ENCODE measurements at places on chromosomes 7 and 10.

DNA sequence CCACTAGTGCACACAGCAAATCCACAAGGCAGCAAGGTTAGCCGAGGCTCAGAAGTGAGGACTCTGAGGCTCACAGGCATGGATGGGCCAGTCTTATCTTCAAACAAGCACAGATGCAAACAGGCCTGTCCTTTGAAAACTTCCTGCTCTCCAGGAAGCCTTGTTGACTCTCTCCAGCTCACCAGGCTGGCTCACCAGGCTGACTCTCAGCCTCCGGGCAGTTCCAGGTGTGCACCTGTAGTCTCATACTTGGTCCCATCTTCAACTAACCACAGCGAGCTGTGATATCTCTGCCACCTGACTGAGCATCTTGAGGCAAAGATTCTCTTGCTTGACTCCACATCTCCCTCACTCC is 173.9 kb upstream of the ZMIZ1 start:
- no peak overlapping the region for H3K4me3 ChIP-seq
- H3K36me3 ChIP-seq: no peaks in the 10 kb centered on the region
- DNase-seq: no peak

DNA sequence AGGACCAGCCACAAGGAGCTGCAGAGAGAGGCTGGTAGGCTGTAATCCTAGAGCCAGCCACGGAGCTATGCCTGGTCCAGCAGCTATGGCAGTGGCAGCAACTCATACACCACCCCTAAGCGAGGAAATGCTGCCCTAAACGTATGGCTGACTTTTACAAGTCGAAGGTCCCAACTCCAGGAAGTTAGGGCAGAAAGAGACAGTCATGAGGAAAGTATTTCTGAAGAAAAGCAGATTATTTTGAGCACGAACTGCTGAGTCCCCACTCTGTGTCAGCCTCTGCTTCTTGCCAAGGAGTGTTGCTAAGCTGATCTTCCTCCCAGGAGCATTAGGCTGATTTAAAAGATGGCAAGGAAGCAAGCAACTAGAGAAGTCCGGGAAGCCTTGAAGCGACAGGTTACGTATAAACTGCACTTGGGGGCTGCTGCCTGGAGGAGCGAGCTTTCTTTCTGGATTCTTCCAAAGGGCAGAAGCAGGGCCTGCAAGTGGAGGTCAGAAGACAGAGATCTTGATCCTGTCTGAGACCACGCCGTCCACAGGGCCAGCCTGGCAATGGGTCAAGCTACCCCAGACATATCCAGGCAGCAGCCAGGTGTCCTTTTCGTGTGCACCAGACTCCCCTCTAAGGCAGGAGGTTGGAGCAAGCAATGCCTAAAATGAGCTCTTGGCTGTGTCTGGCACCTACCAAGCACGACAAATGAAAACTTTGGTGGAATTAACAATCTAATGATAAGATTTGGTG is 39.4 kb downstream of the PLXNA4 start:
- no peaks in the 10 kb centered on the region for H3K36me3 ChIP-seq
- no peaks in the 10 kb centered on the region for H3K4me1 ChIP-seq
- no peaks in the 10 kb centered on the region for H3K27me3 ChIP-seq
- H3K4me3 ChIP-seq: no peak overlapping the region
- DNase-seq: no peak
- no peak overlapping the region for H3K27ac ChIP-seq

GRCh38 chr7:154427533-154427932 is 375.3 kb downstream of the DPP6 start:
- no peak overlapping the region for H3K27ac ChIP-seq
- H3K27me3 ChIP-seq: no peaks in the 10 kb centered on the region
- no peaks in the 10 kb centered on the region for H3K36me3 ChIP-seq
- DNase-seq: no peak
- H3K4me3 ChIP-seq: no peak overlapping the region

- no peak overlapping the region for H3K4me3 ChIP-seq
- H3K36me3 ChIP-seq: no peaks in the 10 kb centered on the region
- no peaks in the 10 kb centered on the region for H3K27me3 ChIP-seq
- H3K27ac ChIP-seq: no peak overlapping the region
- H3K4me1 ChIP-seq: no peaks in the 10 kb centered on the region
- no peak for DNase-seq
Observed at GRCh38 chr7:34362621-34363020, 295.4 kb upstream of the NPSR1 start.

- no peaks in the 10 kb centered on the region for H3K36me3 ChIP-seq
- no peak for DNase-seq
- no peaks in the 10 kb centered on the region for H3K27me3 ChIP-seq
- H3K4me3 ChIP-seq: no peak overlapping the region
Observed at GRCh38 chr7:94562525-94562924, 52.9 kb downstream of the CASD1 start.

DNA sequence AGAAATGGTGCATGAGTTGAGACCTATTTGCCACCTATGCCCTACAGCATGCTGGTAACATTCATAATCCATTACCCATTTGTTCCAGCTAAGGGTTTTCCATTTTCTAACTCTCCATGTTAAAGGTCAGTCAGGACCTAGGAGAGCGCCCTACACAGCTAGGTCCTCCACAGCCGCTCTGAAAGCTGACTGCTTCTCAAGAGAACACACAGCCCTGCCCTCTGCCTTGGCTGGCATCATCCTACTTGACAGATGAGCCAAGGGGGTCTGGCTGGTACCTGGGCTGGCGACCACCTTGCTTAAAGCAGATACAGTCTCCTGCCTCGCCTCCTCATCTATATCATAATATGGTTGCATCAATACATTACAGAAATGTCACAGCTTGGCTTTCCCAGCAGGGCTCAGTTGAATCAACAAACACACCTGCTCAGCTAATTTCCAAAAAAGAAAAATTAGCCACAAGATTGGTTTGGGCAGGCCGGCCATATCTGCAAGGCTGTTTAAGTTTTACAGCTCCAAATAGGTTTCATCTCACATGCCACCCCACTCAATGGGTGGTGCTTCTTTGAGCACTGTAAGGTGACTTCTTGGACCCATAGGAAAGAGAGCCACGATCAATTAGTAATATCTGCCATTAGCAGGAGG is 17.3 kb downstream of the TLL2 start:
- no peaks in the 10 kb centered on the region for H3K27me3 ChIP-seq
- no peaks in the 10 kb centered on the region for H3K4me1 ChIP-seq
- no peak overlapping the region for H3K27ac ChIP-seq

- no peaks in the 10 kb centered on the region for H3K36me3 ChIP-seq
- H3K27me3 ChIP-seq: no peaks in the 10 kb centered on the region
- no peak overlapping the region for H3K4me3 ChIP-seq
- H3K4me1 ChIP-seq: peaks cover 27% of the 10 kb centered on the region
Observed at GRCh38 chr7:158825628-158826289, 3.5 kb downstream of the ESYT2 start.

- H3K27me3 ChIP-seq: no peaks in the 10 kb centered on the region
- peaks cover 7% of the 10 kb centered on the region for H3K4me1 ChIP-seq
- H3K27ac ChIP-seq: no peak overlapping the region
- H3K36me3 ChIP-seq: no peaks in the 10 kb centered on the region
- DNase-seq: no peak
Observed at GRCh38 chr7:70355198-70356020, 757.1 kb downstream of the AUTS2 start.

- no peaks in the 10 kb centered on the region for H3K36me3 ChIP-seq
- H3K27ac ChIP-seq: no peak overlapping the region
- DNase-seq: no peak
Observed at GRCh38 chr7:64098-64915, 128.1 kb upstream of the FAM20C start.

GRCh38 chr10:100998183-100998990 is 1.2 kb upstream of the LZTS2 start:
- H3K36me3 ChIP-seq: peaks cover 8% of the 10 kb centered on the region
- peak overlapping the region; percentile 93 for H3K4me3 ChIP-seq
- no peaks in the 10 kb centered on the region for H3K27me3 ChIP-seq
- peaks cover 28% of the 10 kb centered on the region for H3K4me1 ChIP-seq

DNA sequence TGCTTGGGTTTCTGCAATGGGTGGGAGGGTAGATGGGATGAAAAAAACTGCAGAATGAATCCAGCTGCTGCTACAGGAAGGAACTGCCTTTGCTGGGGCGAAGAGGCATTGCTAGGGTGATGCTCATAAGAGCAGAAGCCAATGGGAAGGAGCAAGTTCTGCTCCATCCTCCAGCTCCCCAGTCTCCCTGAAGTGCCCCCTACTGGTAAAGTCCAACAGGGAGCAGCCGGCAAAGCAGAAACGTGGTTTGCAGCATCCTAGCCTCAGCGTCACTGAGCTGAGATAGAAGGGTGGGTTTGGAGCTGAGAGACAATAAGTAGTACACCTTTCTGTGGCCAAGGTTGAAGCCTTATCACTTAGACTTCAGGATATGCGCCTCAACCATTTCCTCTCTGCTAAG is 220.5 kb downstream of the CCSER2 start:
- no peaks in the 10 kb centered on the region for H3K27me3 ChIP-seq
- H3K27ac ChIP-seq: no peak overlapping the region
- H3K4me1 ChIP-seq: no peaks in the 10 kb centered on the region
- no peak overlapping the region for H3K4me3 ChIP-seq

DNA sequence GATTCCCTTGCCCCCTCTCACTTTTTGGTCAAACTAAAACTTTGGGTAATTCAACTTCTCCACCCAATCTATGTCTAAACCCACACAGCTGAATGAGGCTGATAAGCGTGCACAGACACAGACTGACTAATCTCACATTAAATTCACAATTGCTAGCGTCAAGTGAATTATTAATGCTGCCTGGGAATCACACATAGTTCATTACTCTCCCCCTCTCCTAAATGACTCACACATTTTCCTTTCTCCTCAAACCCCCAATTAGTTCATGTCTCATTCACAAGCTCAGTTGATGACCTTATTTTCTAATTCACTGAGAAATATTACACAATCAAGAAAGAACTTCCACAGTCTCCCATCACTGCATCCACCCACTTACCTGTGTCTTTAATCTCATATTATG is 14.5 kb downstream of the KLF14 start:
- H3K4me3 ChIP-seq: no peak overlapping the region
- H3K4me1 ChIP-seq: no peaks in the 10 kb centered on the region
- DNase-seq: no peak
- H3K27me3 ChIP-seq: peaks cover 5% of the 10 kb centered on the region
- H3K36me3 ChIP-seq: no peaks in the 10 kb centered on the region

- no peaks in the 10 kb centered on the region for H3K4me1 ChIP-seq
- no peaks in the 10 kb centered on the region for H3K27me3 ChIP-seq
- no peak for DNase-seq
- no peak overlapping the region for H3K27ac ChIP-seq
Observed at GRCh38 chr10:28948046-28948445, 270.7 kb downstream of the BAMBI start.

DNA sequence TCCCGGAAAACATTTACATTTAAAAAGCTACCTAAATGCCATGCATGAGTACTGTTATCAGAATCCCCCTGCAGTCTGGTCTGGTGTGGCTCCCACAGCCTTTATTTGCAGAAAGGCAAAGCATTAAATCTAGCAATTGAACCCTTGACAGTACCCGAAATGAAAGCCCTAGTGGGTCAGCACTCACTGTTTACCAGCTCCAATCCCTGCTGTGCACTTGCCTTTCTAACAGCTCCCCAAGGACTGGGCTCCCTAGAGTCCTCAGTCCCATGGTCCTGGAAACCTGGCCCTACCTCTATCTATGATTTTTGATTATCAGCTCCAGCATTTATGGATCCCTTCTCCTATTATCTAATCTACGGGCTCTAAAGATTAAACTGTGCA is 1.9 kb upstream of the MACC1 start:
- no peaks in the 10 kb centered on the region for H3K27me3 ChIP-seq
- H3K4me3 ChIP-seq: no peak overlapping the region
- no peaks in the 10 kb centered on the region for H3K4me1 ChIP-seq
- H3K36me3 ChIP-seq: no peaks in the 10 kb centered on the region

GRCh38 chr7:75639071-75639885 is 99.5 kb downstream of the HIP1 start:
- no peak overlapping the region for H3K27ac ChIP-seq
- no peak for DNase-seq
- H3K27me3 ChIP-seq: no peaks in the 10 kb centered on the region
- H3K36me3 ChIP-seq: no peaks in the 10 kb centered on the region
- peak overlapping the region; percentile 67 for H3K4me3 ChIP-seq
- peaks cover 10% of the 10 kb centered on the region for H3K4me1 ChIP-seq

GRCh38 chr7:111931016-111931517 is 275.1 kb downstream of the DOCK4 start:
- no peaks in the 10 kb centered on the region for H3K36me3 ChIP-seq
- H3K27me3 ChIP-seq: no peaks in the 10 kb centered on the region
- H3K27ac ChIP-seq: no peak overlapping the region
- H3K4me3 ChIP-seq: no peak overlapping the region
- no peaks in the 10 kb centered on the region for H3K4me1 ChIP-seq
